ENCODE measurements at places on chromosomes 2 and 18. TPM values are rescaled to one million over a fixed set of nuclear protein-coding genes. Genes with fewer than 3 reads are reported as not detected.

GRCh38 chr2:67251741-67252140 is 145.4 kb upstream of the ETAA1 start:
- no peak for DNase-seq

GRCh38 chr2:204888222-204888621 is 342.9 kb downstream of the PARD3B start:
- DNase-seq = no peak

- no peak for DNase-seq
Observed at GRCh38 chr18:31218671-31219383, 56.2 kb upstream of the DSC1 start.

DNA sequence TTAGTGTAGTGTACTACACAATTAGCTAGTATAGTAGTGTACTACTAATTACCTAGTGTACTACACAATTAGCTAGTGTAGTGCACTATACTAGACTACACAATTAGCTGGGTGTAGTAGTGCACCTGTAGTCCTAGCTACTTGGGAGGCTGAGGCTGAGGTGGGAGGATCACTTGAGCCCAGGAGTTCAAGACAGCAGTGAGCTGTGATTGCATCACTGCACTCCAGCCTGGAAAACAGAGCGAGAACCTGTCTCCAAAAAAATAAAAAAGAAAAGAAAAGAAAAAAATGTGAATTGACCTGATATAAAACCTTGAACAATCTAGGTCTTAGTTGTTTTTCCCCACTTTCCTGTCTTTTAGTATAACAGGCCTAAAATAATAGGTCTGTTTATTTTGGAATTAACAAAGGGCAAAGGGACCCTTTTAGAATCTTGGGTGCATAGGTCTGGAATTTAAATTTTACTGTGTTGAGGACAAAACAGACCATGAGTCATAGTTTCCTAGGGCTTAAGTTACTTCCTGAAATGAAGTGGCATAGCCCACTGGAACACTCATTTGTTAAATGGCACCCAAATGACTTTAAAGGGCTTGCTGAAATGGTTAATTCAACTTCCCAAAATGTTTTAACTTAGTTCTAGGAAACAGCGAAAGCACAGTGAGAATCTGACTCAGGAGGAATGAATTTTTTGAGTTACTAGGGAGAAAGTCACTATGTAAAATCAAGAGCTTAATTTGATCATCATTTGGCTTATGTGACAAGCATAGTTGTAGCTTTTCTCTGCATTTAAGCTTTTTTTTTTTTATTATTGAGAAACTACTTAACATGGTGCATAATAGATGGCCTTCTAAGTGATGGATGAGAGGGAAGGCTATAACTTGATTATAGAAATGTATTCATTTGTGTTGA is 50.7 kb upstream of the ARL5A start:
- no peak for DNase-seq

DNA sequence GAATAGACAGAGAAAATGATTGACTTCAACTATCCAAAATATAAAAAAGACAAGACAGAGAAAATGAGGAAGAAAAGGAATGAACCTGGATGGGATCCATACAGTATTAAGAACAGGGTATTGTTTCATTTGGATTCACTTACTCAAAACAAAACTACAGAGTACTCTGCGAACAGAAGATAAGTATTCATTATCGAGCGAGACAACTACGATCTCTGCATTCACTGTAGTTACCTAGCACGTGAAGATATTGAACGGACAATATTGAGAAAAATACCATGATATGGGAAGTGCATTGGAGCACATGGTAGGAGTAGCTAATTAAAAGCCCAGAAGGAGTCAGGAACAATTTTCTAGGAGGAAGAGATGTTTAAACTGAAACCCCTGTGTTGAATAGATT is 1.0 kb upstream of the ORC2 start:
- no peak for DNase-seq

DNA sequence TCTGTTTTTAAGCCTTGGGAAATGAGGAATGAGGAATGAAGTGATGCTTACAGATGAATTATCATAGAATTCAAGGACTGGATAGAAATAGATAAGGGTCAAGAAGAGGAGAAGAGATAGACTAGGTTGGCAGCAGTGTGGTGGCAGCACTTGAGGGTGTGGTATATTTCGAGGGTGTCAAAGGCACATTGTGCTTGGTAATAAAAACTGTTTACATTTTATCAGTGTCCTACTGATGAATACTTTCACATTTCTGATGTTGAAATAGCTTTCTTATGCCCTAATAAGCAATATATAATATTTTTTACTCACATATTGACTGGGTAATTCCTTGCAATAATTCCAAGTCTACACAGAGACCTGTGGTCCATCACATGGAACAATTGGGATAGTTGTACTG is 3.4 kb downstream of the TFPI start:
- no peak for DNase-seq

DNA sequence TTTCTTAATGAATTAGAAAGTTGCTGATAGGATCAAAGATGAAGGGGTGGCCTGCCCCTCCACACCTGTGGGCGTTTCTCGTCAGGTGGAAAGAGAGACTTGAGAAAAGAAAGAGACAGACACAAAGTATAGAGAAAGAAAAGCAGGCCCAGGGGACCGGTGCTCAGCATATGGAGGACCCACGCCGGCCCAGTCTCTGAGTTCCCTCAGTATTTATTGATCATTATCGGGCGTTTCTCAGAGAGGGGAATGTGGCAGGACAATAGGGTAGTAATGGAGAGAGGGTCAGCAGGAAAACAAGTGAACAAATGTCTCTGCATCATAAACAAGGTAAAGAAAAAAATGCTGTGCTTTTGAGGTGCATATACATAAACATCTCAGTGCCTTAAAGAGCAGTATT is 144.3 kb downstream of the CCDC102B start:
- DNase-seq = no peak

- no peak for DNase-seq
Observed at GRCh38 chr2:182553483-182553882, 126.6 kb upstream of the PDE1A start.

GRCh38 chr2:178106053-178106452 is 6.2 kb upstream of the RBM45 start:
- DNase-seq = no peak

DNA sequence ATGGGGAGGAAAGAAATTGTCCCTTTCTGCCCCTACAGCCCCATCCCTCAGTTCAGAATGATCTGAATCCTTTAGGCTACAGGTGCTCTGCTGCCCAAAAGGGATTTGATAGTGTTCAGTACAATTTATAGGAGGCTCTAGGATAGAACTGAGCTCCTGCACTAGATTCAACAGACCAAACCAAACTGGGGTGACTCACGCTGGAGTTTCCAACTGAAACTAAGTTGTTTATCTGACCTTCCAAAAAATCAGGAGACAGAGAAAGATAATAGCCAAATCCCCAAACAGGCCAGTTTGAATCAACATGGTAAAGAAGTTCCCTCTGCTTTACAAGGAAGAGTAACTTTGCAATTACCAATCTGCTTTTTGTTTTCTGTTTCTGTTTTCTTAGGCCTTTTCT is 72.7 kb upstream of the MBOAT2 start:
- DNase-seq = no peak

- no peak for DNase-seq
Observed at GRCh38 chr2:161983331-161983651, 90.7 kb downstream of the DPP4 start.

DNA sequence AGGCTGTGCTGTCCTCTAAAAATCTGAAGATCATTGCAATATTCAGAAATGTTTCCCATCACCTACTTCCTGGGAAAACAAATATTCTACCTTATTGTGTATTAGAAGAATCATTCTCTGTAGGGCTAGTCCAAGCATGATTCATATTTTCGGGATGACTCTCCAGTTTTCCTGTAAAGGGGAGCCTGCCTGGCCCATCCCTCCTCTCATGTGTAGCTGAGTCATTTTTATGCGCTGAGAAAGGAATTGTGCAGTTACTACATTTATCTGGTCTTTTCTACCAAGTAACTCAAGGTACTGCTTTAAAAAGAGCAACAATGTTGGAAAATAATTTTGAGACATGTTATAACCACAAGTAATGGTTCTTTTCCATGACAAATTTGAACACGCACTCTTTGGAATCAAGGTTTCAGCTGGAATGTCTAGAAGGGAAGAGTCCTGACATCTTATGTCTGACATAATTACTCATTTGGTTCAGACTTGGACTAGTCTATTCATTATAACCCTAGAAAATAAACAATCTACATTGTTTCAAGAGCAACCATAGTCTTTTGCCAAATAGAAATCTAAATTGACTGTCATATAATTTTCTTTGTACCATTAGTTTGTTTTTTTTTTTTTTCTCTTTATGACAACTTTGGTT is 6.6 kb downstream of the DSG3 start:
- DNase-seq = no peak

DNA sequence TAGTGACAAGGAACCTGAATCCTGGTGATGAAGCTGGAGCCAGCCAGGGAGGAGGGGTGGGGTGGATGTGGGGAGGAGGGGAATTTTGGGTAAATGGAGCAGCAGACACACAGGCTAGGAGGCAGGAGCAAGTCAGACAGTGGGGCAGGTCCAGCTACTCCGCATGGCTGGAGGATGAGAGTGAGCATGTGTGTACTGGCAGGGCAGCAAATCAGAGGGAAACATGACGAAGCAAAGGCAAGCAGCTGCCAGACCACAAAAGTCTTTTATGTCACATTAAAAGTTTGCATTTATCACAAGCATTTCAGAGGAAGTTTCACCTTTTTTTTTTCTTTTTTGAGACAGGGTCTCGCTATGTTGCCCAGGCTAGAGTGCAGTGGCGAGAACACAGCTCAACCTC is 11.9 kb upstream of the KIDINS220 start:
- DNase-seq = no peak

GRCh38 chr18:44996261-44996660 is 315.6 kb downstream of the SETBP1 start:
- no peak for DNase-seq

ECEL1 gene
- not detected for total RNA-seq

MOGAT1 gene
- total RNA-seq = not detected

RAD51AP2 gene
- not detected for total RNA-seq

PFN4 gene
- not detected for total RNA-seq

NOTO gene
- total RNA-seq = not detected

All from activated CD4-positive, alpha-beta memory T cell treated with anti-CD3 and anti-CD28 coated beads, Interleukin-2, amount 10 ng/mL, durations not matched to agents 7 days and 5 days (primary cell).